Epithelial cell of proximal tubule (primary cell): ENCODE measurements at places on chromosomes 13 and 19.

DNA sequence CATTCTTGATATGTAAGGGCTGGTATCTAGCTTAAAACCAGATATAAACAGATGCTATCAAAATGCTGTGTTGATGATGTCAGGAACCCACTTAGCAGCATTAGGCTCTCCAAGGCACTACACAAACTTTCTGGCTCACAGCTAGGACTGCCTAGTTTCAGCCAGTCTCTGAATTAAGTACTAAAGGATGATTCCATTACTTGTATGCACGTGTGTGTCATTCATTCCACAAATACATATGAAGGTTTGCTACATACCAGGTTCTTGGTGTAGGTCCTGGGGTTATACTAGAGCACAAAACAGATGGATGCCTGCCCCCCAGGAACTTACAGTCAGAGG, 151.5 kb downstream of the RGCC start:
- DNase-seq: no peak

DNA sequence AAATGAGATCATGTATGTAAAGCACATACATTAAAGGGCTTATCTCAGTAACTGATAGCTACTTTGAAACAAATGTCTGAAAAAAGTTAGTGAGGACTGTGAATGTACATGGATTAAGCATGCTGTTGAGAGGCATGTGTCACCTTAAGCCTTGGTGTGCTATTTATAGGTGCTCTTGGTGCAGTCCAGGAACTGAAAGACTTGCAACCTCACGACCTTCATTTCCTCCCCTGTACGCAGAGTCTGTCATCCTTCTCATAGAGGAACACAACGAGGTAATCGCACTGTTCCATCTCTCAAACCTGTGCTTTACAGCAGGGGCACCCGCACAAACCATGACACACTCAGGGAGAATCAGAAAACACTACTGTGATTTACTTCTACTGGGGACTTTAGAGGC, 65.6 kb downstream of the UFM1 start:
- DNase-seq: no peak

GRCh38 chr19:49730166-49730565, 32.9 kb downstream of the TSKS start:
- DNase-seq: no peak

DNA sequence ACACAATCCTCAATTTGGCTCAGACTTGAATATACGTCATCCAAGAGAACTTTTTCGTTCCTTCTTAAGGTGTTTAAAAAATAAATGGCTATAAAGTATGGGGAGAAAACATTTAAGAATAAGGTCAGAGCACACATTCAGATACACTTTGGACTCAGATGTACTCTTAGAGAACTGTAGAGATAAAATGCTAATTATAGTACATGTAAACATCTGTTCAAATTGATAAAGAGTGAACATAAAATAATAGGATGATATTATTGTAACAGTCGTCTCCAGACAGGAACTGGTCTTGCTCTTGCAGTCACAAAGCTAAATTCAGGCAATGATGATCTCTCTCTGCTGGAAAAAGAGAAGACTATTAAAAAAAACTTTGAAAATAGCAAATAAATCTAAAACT, 91.4 kb downstream of the RBM26 start:
- no peak for DNase-seq

DNA sequence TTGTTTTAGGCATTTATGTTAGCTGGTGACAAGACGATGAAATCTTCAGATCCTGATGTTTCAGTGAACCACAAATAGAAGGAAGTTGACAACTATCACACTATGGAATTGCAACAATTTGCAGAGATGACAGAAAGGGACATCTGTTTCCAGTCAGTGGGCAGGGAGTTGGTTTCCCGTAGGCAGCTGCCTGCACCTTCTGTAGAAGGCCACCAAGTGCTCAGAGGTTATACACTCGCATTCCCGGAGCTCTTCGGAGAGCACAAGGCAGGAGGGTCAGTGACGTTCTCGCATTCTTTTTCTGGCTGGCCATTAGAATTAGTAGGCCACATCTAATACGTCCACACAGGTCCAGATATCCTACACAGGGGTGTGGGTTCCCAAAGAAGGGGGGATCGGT, 129.4 kb downstream of the SHISA2 start:
- DNase-seq: no peak

DNA sequence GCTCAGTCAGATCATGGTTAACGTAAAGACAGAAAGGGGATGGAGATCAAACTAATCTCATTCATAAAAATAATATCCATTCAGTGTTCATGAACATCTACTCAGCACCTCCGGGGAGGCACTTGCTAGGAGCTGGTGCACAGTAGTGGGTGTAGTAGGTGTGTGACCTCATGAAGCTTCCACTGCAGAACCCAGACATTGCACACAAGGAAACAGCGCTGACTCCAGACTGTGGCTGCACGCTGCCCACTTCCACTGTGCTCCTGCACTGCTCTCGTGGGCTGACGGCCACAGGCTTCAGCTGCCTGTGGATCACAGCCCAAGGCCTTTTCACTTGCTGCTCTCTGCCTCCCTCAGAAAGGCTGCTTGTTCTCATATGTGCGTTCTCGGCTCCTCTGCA, 214.4 kb upstream of the ZNF507 start:
- no peak for DNase-seq

DNA sequence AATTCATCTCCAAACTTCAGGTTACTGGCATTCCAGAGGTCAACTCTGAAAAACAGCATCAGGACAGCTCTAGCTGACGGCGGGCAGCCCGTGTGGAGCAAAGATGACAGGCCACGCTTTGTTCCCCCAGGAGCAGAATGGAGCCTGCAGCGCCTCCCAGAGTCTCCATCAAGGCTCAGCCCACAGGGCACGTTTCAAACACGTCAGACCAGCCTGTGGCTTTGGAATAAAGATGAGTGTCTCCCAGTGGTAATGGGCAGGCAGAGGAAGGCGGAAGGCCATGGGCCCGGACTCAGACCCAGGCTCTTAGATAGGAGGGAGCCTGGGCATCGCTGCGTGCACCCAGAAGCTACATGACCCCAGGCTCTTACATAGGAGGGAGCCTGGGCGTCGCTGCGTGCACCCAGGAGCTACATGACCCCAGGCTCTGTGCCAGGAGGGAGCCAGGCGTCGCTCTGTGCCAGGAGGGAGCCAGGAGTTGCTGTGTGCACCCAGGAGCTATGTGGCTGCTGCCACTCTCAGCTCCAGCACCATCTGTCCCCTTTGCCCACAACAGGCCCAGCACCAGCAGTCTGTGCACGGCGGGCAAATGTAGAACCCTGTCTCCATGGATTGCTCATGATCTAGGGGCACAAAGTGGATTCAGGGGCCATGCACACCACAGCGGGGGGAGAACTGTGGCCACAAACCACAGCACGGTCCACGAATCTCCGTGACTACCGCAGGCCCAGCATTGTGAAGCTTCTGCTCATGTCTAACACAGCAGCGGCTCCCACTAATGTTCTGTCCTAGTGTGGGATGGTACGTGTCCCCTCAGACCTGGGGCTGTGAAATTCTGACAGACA, 47.8 kb upstream of the C13orf46 start:
- no peak for DNase-seq

DNA sequence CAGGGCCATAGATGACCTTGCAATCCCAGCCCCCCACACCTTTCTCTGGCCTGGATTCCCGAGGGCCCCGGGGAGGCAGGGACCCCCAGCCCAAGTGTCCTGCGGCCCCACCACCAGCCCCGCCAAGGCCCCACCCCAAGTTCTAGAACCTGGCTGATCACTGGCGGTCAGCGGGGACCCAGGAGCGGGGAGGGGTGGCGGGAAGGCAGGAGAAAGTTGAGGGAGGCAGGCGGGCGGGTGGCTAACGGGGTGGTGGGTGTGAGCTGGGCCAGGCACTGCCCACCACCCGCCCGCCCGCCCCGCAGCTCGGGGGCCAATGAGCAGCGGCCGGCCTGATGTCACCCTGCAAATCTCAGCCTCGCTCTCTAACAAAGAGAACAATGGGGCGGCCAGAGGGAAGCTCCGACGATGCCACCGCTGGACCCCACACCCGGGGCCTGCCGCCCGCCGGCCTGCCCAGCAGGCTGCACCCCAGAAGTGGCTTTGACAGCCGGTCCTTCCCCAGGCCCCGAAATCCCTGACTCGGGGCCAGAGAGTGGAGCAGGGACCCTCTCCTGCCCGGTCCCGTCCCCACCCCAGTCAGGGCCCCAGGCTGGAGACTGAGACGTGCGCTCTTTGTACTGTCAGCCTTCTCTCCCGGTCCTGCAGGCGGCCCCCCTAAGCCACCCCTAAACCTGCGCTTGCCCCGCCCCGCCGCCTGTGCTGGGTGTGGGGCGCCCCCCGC, 1.6 kb downstream of the MEX3D start:
- DNase-seq: no peak

- no peak for DNase-seq
Measured at GRCh38 chr19:48444936-48445200, 915 bp upstream of the GRWD1 start.

GRCh38 chr13:99548448-99548847, 47.2 kb downstream of the TM9SF2 start:
- no peak for DNase-seq

DNA sequence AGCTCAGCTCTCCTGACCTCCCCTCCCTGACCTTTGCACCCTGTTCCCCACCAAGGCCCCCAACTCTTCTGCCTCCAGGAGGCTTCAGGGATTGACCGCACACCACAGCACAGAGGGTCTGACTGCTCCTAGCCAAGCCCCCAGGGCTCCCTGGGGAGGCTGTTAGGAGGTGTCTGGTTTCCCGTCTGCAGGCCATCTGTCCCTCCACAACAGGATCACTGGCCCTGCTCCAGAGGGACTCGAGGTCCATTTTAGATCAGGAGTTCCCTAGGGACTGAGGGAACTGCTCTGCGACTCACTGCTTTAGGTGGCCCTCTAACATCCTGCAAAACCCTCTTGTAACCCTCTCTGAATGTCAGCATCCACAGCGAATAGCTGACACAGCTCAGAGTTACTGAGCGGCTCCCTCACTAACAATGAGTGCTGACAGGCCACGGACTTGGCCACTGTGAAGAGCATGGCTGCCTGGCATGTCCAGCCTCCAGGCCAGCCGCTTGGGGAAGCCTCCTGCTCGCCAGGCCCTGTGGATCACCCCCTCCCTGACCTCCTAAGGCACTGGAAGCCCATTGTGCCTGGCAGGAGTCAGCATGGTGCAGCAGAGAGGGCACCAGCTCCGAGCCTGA, 17.7 kb downstream of the GRIK5 start:
- no peak for DNase-seq

- DNase-seq: no peak
Measured at GRCh38 chr13:67292886-67293285, 62.8 kb upstream of the PCDH9 start.

DNA sequence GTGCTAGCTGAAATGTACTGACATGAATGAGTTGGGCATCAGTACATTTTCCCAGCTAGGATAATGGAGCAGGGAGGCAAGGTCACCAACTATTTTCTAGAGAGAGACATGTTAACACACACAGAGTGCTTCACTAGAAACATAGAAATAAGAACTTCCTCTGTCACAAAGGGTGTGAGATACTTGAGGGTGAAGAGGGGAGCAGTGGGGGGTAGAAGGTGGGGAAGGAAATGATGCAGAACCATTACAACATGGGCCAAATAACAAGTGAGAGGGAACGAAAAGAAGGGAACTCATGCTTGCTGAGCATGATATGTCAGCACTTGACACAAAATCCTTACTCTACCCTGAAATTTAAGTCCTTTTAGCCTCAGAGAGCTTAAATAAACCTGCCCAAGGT, 87.8 kb upstream of the RFC3 start:
- no peak for DNase-seq

DNA sequence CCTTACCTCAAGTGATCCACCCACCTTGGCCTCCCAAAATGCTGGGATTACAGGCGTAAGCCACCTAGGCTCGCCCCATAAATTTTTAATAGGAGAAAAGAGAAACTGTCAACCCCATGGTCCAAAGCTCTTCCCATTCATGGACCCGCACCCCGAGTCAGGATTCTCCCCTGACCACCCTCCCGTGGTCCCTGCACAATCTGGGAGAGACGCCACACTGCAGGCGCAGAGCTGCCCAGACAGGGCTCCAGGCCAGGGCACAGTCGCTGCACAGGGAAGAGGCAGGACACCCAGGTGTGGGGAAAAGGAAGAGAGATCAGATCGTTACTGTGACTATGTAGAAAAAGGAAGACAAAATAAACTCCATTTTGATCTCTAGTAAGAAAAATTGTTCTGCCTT, 54.5 kb downstream of the ZNF93 start:
- no peak for DNase-seq

DNA sequence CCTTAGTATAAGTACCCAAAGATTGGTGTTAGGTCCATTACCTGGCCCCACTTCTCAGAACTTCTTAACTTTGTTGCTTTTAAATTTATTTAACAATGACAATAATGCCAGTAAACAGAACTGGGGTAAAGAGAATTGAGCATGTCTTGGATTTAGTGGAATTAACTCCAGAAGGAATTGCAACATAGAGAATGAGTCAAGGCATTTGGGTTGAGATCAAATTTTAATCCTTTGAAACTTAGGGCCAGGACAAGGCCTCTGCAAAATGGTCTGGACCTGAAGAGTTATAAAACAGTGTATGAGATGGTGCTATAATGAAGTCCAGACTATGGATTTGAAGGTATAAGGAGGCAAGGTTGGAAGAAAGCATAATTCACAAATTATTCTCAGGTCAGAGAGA, 1030.4 kb downstream of the SLITRK5 start:
- DNase-seq: no peak
